D341Med (cell line): ENCODE measurements at places on chromosomes 13 and 19.

DNA sequence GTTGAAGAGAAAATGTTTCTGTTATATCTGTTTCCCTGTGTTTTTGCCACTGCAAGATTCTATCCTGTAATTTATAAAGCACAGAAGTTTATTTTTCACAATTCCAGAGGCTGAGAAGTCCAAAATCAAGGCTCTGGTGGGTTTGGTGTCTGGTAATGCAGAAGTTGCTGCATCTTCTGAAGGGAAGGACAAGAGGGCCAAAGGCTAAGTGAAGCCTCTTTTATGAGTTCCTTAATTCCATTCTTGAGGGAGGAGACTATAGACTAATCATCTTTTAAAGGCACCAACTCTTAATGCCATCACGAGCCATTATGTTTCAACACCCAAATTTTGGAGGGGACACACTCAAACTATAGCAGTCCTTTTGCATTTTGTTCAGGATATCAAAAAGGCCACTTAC lies 34.1 kb upstream of the WDFY2 start:
- DNase-seq, result no peak

- no peak for DNase-seq
Measured at GRCh38 chr19:12899891-12900518, 9.0 kb downstream of the GCDH start.

DNA sequence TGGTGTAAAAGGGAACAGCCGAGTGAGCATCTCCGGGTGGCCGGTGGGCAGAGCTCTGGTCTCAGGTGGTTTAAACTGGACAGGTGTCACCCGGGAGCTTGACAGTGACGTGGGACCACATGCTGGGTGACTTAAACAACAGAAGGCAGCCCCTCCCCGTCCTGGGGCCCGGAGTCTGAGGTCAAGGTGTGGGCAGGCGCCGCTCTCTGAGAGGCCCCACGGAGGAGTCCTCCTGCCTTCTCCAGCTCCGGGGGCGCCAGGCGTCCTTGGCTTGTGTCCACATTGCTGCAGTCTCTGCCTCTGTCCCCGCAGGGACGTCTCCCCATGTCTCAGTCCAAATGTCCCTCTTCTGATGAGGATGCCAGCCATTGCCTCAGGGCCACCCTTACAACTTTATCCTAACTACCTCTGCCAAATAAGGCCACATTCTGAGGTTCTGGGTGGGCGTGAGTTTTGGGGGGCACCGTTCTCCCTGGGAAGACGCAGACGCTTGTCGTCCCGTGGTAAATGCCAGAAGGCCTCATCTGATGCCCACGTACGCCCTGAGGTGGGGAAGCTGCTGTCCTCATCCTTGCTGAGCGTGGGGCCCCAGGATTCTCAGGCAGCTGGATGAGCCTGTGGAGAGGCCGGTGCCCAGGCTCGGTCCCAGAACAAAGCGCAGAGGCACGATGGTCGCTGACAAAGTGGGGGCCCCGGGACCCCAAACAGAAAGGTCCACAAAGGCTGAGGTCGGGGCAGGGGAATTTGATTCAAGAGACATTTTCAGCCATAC lies 12.9 kb downstream of the GZMM start:
- no peak for DNase-seq

- no peak for DNase-seq
Measured at GRCh38 chr19:29705706-29706105, 9.4 kb downstream of the C19orf12 start.

- DNase-seq, result no peak
Measured at GRCh38 chr19:12788042-12788681, 3.1 kb upstream of the JUNB start.

DNA sequence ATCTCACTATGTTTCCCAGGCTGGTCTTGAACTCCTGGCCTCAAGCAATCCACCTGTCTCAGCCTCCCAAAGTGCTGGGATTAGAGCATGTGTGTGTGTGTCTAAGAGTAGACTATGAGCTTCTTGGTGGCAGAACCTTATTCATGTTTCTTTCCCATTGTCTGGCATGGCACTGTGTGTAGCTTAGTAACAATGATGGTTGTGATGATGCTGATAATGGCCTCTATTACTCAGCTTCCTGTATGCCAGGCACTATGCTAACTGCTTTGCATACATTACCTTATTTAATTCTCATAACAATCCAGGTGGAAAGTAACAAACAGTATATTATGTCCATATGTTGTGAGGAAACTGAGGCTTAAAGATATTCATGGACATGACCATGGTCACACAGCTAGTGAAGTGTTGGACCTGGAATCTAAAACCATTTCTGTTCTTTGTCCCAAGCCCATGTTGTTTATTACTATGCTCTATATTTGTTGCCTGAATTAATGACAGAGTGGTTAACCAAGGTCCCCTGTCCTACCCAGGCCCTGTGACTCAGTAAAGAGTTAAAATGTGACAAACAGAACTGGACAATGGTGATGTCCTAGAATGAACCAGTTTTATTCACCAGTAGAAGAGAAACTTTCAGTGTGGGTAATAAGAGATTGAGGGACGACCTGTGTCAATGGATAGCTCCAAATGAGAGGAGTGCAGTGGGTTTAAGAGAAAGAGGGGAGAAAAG lies 109.6 kb downstream of the KLF5 start:
- DNase-seq, result no peak

DNA sequence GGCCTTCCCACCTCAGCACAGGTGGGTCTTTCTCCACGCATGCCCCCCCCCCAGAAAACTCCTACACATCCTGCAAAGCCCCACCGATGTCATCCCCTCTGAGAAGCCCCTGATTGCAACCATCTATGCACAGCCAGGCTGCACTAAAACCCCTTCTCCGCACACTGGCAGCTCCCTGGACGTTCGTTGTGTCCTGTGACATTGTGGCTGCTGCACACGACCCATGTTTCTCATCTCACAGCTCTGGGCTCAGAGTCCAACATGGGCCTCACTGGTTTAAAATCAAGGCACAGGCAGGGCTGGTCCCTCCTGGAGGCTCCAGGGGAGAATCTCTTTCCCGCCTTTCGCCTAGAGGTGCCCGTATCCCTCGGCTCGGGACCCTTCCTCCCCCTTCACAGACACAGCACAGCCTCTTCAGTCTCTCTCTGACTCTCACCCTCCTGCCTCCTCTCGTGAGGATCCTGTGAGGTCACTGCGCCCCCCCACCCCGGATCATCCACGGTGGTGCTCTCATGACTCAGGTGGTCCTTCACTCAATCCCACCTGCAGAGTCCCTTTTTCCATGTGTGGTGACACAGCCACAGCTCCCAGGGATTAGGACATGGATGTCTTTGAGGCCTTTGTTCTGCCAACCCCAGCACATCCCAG lies 71.2 kb downstream of the GADD45B start:
- no peak for DNase-seq

GRCh38 chr19:288911-289310 lies 2.3 kb downstream of the PLPP2 start:
- DNase-seq, result no peak

DNA sequence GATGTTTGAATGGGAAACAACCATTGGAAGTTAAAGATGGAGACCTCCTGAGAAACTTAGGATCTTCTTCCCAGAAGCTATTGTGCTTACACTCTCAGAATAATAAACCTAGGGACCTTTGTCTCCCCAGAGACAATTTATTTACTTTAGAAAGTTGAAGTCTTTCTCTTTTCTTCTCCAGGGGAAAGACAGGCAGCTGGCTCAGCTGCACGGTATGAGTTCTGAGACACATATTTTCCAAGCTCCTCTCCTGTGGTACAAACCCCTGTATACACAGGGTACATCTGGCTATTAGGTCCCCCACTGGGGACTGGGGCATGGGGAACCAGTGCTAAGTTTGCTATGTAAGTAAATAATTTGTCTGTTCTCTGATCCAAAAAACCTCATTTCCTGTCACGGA lies 67.5 kb upstream of the POSTN start:
- no peak for DNase-seq

- no peak for DNase-seq
Measured at GRCh38 chr13:110308656-110309359, 1.7 kb downstream of the COL4A2 start.

- DNase-seq, result no peak
Measured at GRCh38 chr13:97068151-97068550, 73.9 kb upstream of the OXGR1 start.

GRCh38 chr13:84865783-84866221 lies 933.4 kb downstream of the SLITRK6 start:
- DNase-seq, result no peak

DNA sequence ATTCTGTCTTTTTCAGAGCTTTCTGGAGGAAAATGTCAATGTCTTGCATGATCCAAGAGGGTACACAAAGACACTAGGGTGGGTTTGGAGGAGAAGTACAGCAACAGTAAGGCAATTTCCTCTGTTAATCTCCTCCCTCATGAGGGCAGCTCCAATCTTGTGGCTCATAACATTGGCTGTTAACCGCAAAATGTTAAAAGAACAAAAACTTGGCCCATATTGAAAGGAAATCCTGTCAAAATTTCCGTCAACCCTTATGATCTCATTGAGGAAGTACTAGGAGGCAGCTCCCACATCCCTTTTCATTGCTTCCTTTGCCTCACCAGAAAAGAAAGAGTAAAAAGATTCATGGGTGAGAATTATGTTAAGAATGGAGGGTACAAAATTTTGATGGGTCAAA lies 11.6 kb downstream of the OXGR1 start:
- DNase-seq, result no peak

DNA sequence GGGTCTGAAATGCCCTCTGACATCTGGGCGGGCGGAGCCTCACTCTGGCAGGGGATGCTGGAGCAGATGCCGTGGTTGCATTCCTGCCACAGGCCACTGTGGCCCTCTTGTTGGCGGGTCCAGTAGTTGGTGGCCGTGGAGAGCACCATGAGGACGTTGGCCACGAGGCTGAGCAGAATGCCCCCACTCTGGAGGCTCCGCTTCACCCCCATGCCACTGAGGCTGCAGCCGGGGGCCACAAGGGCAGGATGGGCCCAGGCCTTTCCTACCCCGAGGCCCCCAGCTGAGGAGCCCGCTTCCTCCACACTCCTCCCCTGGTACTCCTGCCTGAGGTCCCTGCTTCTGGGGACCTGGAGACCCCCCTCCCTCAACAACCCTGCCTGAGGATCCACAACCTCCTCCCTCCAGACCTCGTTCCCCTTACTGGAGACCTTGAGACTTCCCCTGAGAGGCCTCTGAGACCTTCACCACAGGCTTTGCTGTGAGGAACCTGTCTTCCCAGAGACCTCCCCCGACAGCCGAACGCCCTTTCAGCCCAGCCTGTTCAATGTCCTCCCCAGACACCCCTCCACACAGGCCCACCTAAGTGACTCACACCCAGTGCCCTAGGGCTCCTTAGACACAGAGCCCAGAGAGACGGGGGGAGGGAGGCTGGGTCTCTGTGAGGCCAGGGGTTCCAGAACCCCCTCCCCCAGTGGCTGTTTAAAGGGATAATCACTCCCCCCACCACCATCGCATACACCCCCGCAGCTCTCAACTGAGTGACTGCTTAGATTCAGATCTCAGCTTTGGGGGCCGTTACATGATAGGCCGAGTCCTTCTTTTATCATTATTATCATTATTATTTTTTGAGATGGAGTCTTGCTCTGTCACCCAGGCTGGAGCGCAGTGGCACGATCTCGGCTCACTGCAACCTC lies at the start of gene CLDND2:
CLDND2 (minus strand) TSS at position 638 of the 917 bp plus-strand sequence; CDS start at position 212, 426 bp downstream.
- DNase-seq, result no peak

DNA sequence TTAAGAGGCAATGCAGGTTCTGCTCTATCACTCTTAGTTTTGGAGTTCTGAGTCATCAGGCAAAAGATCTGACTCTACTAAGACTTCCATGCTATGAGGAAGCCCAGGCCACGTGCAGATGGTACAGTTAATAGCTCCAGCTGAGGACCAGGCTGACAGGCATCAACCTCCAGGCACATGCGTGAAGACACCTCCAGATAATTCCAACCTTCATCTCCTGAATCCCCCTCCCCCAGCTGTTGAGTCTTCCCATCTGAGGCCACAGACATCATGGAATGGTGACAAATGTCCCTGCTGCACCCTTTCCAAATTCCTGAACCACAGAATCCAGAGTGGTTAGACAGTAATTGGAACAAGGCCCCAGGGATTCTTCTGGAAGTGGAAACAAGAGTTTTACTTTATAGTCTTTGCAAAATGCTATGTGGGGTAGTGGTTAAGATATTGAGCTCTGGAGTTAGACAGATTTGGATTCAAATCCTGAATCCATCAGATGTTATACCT lies 183.8 kb downstream of the KLF5 start:
- no peak for DNase-seq

- DNase-seq, result no peak
Measured at GRCh38 chr19:18989316-18989715, 44.0 kb downstream of the SUGP2 start.

- DNase-seq, result no peak
Measured at GRCh38 chr19:30862876-30863275, 486.4 kb downstream of the TSHZ3 start.

GRCh38 chr19:21947775-21948174 lies 63.0 kb downstream of the ZNF208 start:
- DNase-seq, result peak; percentile 30

GRCh38 chr13:48976576-48977285 lies 1.0 kb downstream of the FNDC3A start:
- DNase-seq, result no peak

DNA sequence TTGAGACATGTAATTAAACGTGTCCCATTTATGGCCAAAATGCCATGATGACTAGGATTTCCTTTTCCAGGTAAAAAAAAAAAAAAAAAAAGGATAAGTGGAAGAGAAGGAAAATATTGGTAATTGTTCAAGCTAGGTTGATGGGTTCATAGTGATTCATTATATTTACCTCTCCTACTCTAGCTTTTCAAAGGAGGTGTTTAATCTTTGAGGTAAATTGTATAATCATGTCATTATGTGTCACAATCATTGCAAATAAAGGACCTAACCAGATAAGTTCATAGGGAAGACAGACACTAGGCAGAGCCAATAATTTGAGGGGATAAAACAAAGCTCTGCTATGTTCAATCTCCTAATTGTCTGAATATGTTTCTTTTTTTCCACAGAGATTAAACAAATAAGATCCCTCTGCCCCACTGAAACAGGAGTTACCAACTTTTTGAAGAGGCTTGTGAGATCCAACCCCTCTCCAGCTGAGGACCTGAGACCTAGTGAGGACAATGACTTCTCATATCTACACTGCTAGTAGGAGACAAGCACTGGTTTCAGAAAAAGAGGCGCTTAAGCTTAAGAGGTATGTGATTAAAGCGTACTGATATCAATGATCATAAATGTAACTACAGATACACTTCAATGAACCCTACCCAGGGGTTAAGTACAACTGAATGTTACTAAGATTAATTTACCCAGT lies 61.4 kb downstream of the USP12 start:
- DNase-seq, result no peak

GRCh38 chr13:113397608-113398425 lies 33.9 kb upstream of the GRTP1 start:
- no peak for DNase-seq

- DNase-seq, result no peak
Measured at GRCh38 chr13:75442736-75443234, 39.2 kb downstream of the TBC1D4 start.

DNA sequence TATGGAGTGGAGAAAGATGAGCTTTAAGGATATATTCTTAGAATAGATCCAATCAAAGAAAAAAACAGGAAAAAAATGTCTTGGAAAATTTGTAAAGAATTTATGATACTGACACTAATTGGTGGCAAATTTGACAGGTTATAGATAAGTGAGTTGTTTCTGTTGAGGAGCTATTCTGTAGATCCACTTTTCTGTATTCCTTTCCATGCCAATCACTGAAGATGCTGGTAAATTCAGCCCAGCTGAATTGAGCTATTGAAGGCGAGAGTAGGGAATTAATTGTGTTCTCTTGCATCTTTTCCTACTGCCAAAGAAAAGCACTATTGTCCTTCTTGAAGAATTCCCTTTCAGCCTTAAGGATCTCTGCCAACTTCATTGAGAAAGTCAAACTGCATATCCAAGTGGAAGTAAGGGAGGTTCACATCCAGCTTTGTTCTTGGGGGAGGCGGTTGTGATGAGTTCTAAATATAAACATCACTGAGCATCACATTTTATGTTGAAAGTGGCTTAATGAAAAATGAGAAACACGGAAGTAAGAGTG lies 113.1 kb downstream of the PCDH9 start:
- no peak for DNase-seq
